CD8-positive, alpha-beta T cell (primary cell): ENCODE measurements at places on chromosomes 5 and 9.

GRCh38 chr9:114369216-114370130 lies 18.3 kb downstream of the AKNA start:
- DNase-seq, result no peak

DNA sequence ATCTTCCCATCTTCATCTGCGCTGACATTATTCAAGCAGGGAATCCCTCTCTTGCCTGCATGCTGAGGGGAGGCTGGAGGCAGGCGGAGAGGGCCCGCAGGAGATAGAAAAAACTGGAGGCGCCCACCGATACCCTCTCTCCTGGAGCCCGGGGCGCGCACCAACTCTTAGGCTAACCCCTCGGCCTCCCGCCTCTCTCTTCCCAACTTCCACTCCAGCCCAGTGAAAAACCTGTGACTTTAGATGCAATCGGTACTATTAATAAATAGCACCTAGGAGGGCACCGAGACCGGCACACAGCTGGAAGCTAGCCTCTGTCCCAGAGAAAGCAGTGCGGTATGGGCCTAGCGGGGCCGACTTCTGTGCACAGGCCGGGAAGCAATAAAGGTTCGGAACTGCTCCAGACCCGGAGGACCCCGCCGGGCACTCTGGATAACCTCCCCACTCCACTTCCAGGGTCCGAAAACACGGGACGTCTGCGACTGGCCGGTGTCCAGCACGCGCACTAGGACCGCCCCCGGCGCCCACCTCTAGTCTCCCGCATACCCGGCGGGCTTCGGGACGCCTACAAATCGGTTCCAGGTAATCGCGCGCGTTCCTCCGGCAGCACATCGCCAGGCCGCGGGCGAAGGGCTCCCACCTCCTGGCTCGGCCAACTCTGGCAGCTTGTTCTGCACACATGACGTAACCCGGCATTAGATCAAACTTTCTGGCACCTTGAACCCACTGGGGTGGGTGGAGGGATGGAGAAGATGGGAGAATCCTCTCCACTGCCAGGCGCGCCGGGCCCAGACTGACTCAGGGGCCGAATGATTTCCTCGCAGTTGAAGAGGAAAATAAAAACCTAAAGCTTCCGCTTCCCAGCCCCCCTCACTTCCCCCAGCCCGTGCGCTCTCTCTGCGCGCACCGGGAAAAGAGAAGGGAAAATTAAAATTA lies 1.4 kb downstream of the EFNA5 start:
- DNase-seq, result no peak

- DNase-seq, result no peak
These were observed 55.8 kb upstream of the ACTBL2 start for GRCh38 chr5:57538341-57538955.

- no peak for DNase-seq
These were observed 2.1 kb downstream of the SYNPO start for GRCh38 chr5:150642567-150642927.

- no peak for DNase-seq
These were observed 5.1 kb upstream of the CCDC192 start for GRCh38 chr5:127697894-127698600.

DNA sequence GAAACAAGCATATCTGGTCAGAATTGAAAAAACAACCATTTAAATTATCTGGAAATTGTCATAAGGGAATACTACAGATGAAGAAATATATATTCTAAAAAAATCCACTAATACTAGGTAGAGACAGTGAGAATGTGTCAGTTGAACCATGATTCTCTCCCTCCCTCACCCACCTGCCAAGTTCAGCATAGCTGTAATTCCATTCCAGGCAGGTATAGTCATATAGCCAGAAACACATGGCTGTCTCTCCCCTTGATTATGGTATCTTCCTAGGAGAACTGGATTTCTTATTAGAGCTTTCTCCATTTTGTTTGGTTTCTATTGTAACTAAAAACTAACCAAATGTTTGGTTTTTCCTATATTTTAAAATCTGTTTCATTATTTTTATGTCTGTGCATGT lies 509.2 kb downstream of the CDH10 start:
- DNase-seq, result no peak

DNA sequence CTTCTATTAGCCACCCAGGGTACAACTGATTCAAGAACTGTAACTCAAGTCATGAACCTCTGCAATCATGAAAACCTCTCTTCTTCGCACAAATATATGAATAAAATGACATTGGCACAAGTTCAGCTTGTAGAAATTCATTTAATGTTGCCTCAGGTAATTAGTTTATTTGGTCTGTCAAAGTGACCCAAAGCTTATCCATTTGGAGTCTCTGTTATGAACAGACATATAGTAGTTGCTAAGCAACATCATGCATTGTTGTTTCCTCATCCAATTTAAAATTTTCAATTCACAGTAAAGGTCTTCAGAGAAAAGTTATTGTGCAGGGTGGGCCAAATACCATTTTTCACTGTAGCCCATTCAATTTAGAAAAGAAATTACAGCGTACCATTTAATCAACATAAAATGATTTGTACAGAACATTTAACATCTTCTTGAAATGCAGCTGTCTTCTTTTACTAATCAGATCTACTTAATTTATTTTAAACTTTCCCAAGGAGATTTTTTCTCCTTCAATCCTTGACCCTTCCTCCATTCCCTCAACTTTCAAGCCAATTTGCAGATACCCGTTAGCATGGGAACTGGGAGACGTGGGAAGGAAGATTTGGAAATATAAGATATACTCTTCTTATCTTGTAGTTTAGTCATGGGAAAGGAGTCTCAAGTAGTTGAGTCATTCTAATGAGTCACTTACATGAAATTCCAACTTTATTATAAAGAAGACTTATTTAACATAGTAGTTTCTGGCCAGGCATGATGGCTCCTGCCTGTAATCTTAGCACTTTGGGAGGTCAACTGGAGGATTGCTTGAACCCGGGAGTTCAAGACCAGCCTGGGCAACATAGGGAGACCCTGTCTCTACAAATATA lies 231.3 kb downstream of the ATPSCKMT start:
- DNase-seq, result no peak
